ENCODE measurements at places on chromosomes 12 and 14. TPM values are rescaled to one million over a fixed set of nuclear protein-coding genes. Genes with fewer than 3 reads are reported as not detected.
A peak's percentile ranks its signal among the peaks of the same experiment; 100 is the strongest.

- DNase-seq = peak; percentile 38
These were observed 181.7 kb downstream of the NPAS3 start for GRCh38 chr14:33120341-33120740.

- DNase-seq = no peak
These were observed 85.4 kb downstream of the PTCSC3 start for GRCh38 chr14:36091096-36091495.

- no peak for DNase-seq
These were observed 124.4 kb downstream of the RIMBP2 start for GRCh38 chr12:130591736-130592135.

DNA sequence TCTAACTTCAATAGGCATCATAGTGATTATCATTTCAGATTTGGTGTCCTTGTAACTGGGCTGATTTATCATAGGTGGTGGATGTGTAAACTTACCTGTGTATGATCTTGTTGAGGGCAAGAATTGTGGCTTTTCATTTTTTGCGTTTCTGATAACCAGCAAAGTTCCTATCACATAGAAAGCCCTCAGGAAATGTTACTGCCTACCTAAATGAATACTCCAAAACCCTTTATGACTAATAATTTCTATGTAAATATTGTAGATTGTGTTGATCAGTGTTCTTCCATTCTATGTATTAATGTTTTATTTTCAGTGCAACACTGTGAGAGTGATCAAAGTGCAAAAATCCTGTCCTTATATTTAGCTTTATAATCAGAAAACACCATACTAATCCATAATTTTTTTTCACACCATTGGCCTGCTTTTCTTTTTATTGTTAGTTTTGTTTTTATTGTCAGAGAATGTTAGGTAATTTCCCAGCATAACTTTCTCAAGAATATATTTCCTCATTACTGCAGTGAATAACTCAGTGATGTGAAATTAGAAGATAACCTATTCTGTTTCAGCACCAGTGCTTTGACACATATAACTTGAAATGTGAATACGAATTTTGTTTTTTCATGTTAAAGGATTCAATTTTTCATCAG, 94.1 kb downstream of the GPHN start:
- DNase-seq = no peak

Gene KRT5
- polyA plus RNA-seq = 538 TPM

Gene SLC39A5
- 0.49 TPM for polyA plus RNA-seq

DNA sequence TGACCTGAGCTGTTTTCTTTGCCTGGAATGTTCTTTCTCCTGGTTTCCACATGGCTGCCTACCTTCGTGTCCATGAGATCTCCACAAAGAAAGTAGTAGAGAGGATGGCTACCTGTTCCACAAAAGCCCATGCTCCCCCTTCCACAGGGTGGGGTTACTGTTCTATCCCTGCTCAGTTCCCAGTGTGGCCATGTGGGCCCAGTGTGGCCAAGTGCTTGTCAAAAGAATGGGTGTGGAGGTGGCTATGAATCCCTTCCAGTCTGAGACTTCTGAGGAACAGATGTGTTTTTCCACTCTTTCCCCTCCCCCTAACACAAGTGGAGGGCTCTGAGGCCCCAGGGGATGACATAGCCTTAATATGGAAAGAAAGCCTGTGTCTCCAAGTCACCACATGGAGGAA, 26.2 kb upstream of the HSP90B1 start:
- DNase-seq = no peak

DNA sequence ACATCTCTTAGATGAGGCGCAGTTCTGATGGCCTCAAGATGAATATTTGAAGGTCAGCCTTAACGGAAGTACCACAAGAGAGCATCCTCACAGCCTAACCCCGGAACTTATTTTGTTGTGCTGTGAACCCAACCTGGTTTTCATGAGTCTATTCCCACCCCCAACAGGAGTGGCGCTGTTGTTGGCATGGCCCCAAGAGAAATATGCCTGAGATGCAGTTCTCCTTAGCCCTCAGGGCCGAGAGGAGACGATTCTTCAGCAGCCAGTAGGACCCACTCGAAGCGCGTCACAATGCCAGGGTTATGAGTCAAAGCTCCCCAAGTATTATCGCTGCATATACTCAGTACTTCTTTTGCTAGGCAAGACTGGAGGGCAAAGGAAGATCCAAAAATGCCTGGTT, 24.5 kb upstream of the BCL11B start:
- DNase-seq = no peak

Gene KLRD1
- 0.66 TPM for polyA plus RNA-seq

DNA sequence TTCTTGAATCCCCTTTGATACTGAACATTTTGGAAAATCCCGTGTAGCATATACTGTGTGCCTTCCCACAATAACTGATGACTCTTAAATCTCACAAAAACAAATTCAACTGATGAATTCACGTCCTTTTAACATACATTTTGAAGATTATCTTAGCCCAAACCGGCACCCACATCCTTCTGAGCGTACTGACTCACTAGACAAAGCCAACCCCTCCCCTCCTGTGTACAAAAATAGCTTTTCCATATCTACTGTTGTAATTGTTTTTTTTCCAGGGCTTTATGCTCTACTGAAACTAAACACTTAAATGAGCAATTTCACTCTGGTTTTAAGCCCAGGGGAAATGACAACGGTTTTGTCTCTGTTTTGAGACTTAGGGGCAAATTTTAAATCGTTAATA, 109.4 kb upstream of the ATF7IP start:
- DNase-seq = no peak

GRCh38 chr14:21299562-21300130, 19.8 kb downstream of the RPGRIP1 start:
- no peak for DNase-seq

GRCh38 chr14:55065411-55065810, 14.0 kb downstream of the MAPK1IP1L start:
- DNase-seq = no peak

GRCh38 chr14:104528496-104528895, 51.1 kb upstream of the C14orf180 start:
- no peak for DNase-seq

- DNase-seq = no peak
These were observed 391.9 kb downstream of the RMST start for GRCh38 chr12:97854477-97854876.

Gene PZP
- 0.72 TPM for polyA plus RNA-seq

GRCh38 chr12:116174006-116174405, 103.5 kb downstream of the MED13L start:
- no peak for DNase-seq

GRCh38 chr12:26610774-26611173, 222.2 kb downstream of the ITPR2 start:
- no peak for DNase-seq

- DNase-seq = no peak
These were observed 563.9 kb downstream of the SLC16A7 start for GRCh38 chr12:60159761-60160160.

Gene GPD1
- polyA plus RNA-seq = 59.6 TPM

- peak; percentile 79 for DNase-seq
These were observed 101.0 kb upstream of the GZMB start for GRCh38 chr14:24734917-24735500.

Gene CRIP2
- 239 TPM for polyA plus RNA-seq

GRCh38 chr12:47039756-47040155, 39.7 kb upstream of the PCED1B start:
- DNase-seq = no peak

- DNase-seq = no peak
These were observed 63.4 kb upstream of the FUT8 start for GRCh38 chr14:65349100-65349499.
